ENCODE measurements at places on chromosomes 3 and 15. TPM values are rescaled to one million over a fixed set of nuclear protein-coding genes. Genes with fewer than 3 reads are reported as not detected.

GRCh38 chr15:94375997-94376396, 144.6 kb downstream of the MCTP2 start:
- DNase-seq, result no peak

DNA sequence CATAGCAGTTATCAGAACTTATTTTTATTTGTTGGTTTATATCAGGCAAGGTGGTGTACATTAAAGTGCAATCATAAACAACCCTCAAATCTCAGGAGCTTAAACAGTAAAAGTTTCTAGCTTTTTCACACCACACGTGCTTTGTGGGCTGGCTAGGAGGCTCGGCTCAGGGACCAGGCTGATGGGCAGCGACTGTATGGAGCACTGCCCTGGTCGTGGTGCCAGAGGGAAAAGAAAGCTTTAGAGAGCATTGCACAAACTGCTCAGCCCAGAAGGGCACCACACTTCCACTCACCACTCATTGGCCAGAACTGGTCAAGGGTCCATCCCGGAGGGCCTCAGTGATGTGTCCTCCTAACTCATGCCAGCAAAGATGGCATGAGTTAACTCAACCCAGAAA, 123.2 kb downstream of the AQP9 start:
- no peak for DNase-seq

DNA sequence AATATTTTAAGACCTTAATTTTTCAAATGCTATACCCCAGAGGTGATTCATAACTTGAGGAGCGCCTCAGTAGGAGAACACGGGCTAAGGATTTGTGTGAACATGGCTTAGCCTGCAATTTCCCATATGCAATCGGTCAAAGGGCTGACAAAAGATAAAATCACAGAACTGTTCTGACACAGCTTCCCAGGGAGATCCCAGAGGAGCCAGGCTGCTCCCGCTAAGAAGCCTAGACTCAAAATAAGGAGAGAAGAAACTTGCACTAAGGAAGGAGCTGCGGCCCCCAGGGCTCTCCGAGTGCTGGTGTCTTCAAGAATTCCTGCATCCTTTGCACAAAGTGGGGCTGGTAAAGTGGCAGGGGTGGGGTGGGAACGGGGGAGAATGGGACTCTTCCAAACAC, 106.3 kb upstream of the DLG1 start:
- DNase-seq, result no peak

GRCh38 chr3:16888356-16888755, 3.6 kb downstream of the PLCL2 start:
- DNase-seq, result no peak

DNA sequence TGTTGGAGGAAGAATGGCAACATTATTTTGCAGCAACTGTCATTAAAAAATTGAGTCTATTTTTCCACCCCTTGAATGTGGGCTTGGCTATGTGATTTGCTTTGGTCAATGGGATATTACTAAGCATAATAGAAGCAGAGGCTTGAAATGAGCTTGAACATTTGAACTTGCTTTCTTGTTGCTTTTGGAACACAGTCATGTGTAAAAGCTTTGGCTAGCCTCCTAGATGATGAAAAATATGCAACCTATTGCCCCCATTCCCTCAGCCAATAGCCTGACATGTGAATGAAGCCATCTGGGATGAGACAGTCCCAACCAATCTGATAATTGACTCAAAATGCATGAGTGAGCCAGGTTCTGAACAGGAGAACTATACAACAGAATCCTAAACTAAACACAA, 78.4 kb downstream of the PLSCR2 start:
- DNase-seq, result no peak

DNA sequence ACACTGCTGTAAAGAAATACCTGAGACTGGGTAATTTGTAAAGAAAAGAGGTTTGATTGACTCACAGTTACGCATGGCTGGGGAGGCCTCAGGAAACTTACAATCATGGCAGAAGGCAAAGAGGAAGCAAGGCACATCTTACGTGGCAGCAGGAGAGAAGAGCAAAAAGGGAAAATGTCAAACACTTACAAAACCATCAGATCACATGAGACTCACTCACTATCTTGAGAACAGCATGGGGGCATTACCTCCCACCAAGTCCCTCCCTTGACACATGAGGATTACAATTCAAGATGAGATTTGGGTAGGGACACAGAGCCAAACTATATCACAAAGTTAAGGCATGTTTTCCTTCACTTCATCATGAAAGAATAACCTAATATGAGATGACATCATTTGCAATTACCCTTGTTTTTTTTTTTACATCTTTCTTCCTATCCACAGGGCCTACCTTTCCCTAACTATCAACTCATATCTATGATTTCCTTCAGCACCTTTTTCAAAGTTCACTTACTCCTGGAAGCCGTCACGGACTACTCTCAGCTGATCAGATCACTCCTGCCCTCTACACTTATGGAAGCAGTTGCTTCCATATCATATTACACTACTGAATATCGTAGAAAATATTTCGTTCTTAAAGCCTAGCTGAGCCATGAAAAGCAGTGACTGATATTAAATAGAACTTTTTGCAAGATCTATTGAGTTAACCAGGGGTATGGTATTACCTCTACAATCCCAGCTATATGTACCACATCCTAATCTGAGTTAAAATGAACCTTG, 25.5 kb upstream of the ATP8B4 start:
- no peak for DNase-seq

- DNase-seq, result no peak
Observed at GRCh38 chr3:69983546-69984265, 15.8 kb upstream of the SAMMSON start.

- peak; percentile 40 for DNase-seq
Observed at GRCh38 chr15:74725845-74726773, 781 bp upstream of the CYP1A1 start.

Gene ANKRD63
- total RNA-seq, result not detected

Gene HIGD1A
- 83.0 TPM for total RNA-seq

Gene LRRFIP2
- total RNA-seq, result 40.8 TPM

Gene TNK2
- 33.3 TPM for total RNA-seq

Gene PSTPIP1
- total RNA-seq, result 92.1 TPM

Data from activated T-cell treated with anti-CD3 and anti-CD28 coated beads, Interleukin-2, amount 50 U/mL, for 4 hours (primary cell).